KG1 (cell line): ENCODE measurements at places on chromosomes 2 and 18.

- no peak for DNase-seq
These were observed 269.3 kb downstream of the GLI2 start for GRCh38 chr2:121004950-121005349.

DNA sequence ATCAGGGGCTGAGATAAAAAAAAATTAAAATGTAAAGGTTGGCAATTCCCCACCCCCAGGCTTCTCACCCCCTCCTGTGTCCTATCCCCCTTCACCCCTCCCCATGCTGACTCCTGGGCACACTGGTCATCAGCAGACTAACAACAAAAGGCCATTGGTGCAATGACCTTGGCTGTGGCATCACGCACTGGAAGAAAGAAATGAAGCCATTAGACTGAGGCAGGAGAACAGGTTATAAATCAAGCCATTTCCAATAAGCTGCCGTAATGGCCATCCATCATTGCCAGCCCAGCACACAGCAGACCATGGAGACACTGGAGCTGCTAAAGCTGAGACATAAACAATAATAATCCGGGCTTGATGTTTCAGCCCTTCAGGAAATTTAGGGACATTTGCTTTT lies 342.4 kb upstream of the ETAA1 start:
- no peak for DNase-seq

- no peak for DNase-seq
These were observed 130.7 kb upstream of the SERTAD2 start for GRCh38 chr2:64784168-64785061.

DNA sequence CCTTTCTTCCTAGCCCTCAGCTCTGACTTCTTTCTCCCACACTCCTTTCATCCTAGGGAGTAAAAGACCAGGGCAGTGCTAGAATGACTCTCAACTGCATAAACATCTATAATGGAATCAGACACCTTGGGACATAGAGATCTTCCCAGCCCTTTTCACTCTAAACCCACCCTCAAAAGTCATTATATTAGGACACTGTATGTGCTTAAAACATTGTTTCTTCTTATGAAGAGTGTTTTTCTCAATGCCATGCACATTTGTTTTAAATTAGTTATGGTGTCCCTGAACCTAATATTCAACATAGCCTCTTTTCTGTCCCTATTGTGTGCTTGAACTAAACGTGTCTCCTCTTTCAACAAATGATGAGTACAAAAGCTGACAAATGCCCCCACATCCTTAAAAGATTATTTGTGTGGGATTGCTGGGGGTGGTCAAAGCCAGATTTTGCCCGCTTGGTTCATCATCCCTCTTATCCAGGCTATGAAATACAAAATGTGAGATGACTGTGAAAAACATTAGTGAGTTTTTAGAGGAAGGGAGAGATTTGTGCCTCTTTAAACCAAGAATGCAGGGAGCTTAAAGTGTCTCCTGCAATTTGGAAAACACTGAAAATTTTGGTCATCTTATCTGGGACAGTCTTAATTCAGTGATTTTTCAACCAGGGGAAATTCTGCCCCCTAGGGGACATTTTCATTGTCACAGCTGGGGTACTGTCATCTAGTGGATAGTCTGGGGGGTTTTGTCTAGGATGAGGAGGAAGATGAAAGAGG lies 29.0 kb downstream of the SERPINB5 start:
- peak; percentile 30 for DNase-seq

GRCh38 chr18:58723810-58724602 lies 52.7 kb downstream of the MALT1 start:
- no peak for DNase-seq

GRCh38 chr18:70442933-70443332 lies 154.1 kb downstream of the SOCS6 start:
- no peak for DNase-seq

- no peak for DNase-seq
These were observed 284.8 kb upstream of the HS6ST1 start for GRCh38 chr2:128603411-128603924.

- no peak for DNase-seq
These were observed 30.1 kb downstream of the CAB39 start for GRCh38 chr2:230742781-230743180.

GRCh38 chr2:63841254-63842022 lies at the start of gene UGP2:
UGP2 (plus strand) TSS chr2:63841896; CDS start chr2:63842186, 290 bp downstream.
- DNase-seq = peak; percentile 80

GRCh38 chr2:239697399-239698164 lies 296.8 kb upstream of the HDAC4 start:
- DNase-seq = no peak

- no peak for DNase-seq
These were observed 49.2 kb upstream of the TGIF1 start for GRCh38 chr18:3400567-3401296.

- no peak for DNase-seq
These were observed 169.9 kb downstream of the SMAD7 start for GRCh38 chr18:48780913-48781162.

DNA sequence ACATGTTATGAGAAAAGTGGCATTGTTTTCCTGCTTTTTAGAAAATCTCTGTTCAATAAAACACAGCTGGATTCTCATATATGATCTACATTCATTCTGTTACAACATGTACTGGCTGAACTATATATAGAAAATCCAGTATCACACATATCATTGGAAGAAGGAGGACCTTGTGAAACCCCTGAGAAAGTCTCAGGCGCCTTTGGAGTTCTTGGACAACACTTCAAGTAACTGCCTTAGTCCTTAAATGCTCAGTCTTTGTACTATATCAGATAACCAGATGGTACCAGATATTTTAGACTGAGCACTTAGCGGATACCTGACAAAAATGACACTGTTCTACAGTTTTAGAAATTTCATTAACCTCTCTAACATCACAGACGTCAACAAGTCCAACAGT lies 72.2 kb downstream of the ACVR1 start:
- no peak for DNase-seq

DNA sequence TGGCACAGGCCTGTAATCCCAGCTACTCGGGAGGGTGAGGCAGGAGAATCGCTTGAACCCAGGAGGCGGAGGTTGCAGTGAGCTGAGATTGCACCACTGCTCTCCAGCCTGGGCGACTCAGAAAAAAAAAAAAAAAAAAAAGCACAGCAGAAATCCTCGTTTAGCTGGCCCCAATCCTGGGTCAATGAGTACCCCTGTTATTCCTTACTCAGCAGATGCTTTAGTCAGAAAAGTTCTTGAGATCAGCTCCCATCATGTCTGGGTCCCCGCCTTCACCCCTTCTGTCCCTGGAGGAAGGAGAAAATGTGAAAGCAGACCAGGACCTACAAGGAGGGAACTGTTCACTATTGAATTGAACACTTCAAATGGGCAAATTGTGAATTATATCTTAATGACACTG lies 16.4 kb upstream of the KCNG3 start:
- DNase-seq = no peak

DNA sequence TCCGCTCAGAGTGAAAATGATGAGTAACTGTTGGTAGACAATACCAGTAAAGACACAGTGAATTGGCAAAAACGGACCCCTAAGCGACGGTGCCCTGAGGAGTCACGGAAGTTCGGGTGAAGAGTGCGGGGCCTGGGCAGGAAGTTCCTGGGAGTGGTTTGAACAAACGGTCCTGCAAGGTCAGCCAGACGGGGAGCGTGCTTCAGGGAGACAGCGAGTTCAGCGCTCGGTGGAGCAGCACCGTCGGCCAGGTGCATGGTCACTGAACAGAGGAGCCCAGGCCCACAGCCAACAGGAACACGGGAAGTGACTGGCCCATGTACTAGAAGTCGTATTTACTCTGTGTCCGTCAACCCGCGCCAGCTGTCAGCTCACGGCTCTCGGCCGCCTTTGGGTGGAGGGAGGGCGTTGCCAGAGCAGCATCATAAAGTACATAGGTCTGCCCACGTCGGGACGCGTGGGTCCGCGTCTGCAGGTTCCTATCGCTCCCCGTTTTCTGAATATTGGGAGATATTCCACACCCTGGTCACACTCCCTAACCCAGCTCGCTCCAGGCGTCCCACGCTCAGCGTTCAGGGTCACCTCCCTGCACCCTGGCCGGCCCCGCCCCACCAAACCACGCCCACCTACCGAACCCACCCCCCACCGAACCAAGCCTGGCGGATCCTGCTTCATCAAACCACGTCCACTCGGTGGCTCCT lies 75.6 kb upstream of the UXS1 start:
- no peak for DNase-seq

- no peak for DNase-seq
These were observed 177.1 kb downstream of the EIPR1 start for GRCh38 chr2:3200420-3200939.

GRCh38 chr2:164816046-164816445 lies 25.6 kb downstream of the COBLL1 start:
- DNase-seq = no peak

DNA sequence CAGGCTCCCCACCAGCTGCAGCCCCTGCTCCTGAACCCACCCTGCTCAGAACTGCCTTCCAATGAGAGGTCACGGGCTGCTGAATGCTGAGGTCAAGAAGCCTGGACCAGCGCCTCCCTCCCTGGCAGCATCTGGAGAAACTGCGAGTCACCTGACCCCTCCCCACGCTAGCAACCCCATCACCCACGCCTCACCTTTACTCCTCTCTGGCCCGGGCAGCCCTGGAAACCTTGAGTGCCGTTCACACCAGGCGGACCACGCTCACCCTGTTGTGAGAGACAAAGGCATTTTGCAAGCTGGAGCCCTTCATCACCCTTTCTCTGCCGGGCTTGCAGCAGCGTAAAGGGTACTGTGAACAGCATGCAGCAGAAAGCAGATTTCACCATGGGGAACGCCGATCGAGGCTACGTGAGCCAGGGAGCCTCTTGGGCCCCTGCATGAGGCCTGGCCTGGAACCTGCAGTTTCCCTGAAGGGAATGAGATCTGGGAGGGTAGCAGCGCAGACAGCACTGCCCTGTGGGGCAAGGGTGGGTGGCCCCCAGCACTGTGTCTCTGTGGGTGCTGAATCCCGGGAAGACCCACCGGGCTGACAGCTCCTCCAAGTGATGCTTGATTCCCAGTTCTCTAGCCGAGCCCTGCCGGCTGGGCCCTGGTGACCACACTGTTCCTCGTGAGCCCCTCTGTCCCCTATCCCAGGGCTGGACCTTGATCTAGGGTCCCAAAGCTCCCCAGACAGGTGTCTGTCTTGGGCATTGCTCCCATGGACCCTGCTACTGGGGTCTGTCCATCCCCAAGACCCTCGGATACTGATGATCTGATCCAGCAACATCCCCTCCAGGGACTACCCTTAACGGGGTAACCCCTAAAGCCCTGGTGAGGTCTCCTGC lies 53.8 kb downstream of the COL6A3 start:
- no peak for DNase-seq

GRCh38 chr2:45166229-45166890 lies 157.1 kb upstream of the SIX2 start:
- DNase-seq = no peak

- no peak for DNase-seq
These were observed 32.1 kb downstream of the MBD2 start for GRCh38 chr18:54192415-54192814.

- DNase-seq = no peak
These were observed 12.9 kb upstream of the GLI2 start for GRCh38 chr2:120722568-120723421.

DNA sequence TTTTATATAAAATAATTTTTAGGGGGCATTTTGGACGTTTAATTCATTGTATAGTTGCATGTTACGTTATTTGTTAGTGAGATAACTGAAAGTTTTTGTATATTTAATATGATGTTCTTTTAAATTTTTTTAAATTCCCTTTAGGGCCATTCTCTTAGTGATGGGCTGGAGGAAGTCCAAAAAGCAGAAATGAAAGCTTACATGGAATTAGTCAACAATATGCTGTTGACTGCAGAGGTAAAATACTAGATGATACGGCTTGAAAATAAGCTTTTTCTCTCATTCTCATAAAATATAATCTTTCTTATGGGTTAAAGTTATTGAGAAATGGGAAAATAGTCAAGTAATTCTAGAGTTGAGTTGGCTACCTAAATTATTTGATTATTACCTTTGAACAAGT lies 58.9 kb downstream of the MTX2 start:
- no peak for DNase-seq

- DNase-seq = no peak
These were observed 11.1 kb downstream of the SLC8A1 start for GRCh38 chr2:40440835-40441234.

- no peak for DNase-seq
These were observed 4.4 kb downstream of the LYPD1 start for GRCh38 chr2:132665401-132666140.

DNA sequence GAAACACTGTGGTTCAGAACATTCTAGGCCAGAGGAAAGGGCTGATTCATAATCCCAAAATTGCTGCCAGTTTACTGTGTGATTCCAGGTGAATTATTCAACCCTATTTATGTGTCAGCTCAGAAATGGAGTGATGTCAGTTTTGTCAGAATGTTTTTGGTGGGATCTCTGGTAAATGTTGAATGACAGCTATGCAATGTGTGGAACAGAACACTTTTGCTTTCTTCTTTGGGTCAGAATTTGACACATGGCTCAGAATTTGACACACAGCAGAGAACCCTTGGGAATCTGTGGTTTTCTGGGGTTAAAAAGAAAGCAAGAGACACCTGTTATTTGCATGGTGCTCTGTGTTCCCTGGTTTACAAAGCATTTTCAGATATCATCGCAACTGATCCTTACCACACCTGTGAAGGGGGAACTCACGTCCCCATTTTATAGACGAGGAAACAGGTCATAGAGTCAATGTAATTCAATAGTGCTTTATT lies 1.6 kb upstream of the MTA3 start:
- no peak for DNase-seq

DNA sequence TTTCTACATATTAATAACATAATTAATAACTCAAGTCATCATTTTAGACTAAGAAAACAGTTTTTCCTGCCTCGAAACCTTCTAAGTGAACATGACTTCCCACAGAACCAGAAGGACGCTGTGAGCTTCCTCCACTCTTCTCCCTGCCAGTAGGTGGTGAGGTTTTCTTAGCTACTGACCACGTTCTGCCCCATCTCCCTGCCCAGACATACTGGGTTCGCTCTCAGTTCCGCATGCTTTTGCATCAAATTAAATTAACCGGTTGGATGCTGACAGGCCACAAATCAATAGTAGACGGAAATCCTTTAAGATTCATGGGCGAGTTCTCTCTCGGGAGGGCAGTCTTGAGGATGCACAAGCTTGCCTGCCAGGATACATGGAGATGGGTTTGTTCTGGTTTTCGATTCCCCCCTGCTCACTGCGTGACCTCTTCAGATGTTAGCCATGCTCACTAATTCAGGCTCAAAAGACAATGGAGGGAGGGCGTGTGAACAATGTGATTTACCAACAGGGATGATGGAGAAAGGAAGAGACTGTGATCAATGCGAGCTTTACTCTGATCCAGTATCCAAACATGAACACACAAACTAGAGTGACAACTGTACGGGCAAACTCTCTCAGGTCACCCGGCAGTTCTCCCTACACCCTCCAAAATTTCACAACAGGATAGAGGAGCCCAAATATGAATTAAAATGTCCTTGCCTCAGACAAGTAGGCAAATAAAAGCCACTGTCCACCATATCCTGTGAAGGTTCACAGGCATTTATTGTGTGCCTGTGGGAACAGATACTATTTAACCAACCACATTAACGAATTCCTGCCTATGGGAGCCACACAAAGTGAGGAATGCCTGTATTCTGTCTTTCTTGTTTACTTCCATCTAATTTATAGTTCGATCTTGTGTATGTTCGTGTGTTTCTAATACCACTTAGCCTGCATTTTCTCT lies 375.7 kb downstream of the EIPR1 start:
- DNase-seq = no peak

GRCh38 chr2:7976206-7976605 lies 705.6 kb upstream of the ID2 start:
- DNase-seq = no peak

- no peak for DNase-seq
These were observed 21.1 kb downstream of the TET3 start for GRCh38 chr2:74005786-74006185.
